ENCODE measurements at places on chromosomes 7 and 10.

DNA sequence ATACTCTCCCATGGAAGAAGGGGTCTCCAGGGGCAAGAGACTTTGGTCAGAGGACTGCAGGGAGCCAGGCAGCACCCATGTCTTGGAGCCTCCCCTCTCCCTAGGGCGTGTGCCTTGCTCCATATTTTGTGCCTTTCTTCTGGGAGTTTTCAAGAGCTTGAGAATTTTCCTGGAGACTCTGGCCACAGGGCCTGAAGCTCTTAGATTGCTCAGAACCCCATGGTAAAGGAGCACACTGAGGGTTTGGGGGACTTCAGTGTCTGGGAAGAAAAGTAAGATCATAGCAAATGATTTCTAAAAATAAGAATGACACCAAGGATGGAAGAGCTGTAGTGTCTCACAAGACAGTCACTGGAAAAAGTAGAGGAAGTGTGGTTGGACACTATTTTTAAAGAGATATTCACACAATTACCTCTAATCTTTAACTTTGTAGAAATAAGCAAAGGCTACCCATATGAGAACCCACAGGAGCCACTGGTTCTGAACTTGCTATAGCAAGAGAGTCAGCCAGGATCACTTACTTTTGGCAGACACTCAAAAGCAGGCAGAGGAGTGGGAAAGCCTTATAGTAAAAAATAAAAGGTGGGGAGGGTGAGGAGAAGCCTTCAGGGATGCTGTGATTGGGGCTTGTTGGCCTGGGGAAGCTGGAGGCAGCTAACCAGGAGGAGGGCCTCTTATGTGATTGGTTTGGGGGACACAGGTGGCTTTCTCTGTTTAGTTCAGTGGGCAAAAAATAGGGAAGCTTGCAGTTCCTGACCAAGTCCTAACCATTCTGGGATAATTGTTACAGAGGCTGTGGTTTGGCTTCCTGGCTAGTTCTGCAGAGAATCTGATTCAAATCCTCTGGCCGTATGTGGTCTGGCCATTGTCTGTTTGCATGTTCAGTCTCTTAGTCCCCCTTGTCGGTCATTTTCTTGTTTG is 5.1 kb upstream of the CSGALNACT2 start:
- DNase-seq = no peak

- DNase-seq = no peak
Measured at GRCh38 chr10:103660364-103661197, 167.1 kb downstream of the NEURL1 start.

DNA sequence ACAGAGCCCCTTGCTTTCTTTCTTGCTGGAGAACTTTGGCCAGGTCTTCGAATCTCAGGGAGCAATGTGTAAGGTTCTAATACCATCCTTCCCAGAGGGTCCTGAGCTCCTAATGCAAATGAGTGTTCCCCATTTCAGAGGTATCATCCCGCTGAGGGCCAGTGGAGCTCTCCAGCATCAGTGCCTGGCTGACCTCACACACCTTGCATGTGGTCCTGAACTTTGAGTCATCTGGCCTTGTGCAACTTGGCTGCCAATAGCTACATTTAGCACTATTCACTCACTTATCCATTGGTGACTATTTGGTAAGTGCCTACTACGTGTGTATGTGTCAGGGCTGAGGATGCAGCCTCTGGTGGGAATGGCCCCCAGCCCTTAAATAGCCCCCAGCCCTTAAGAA is 48.4 kb upstream of the HABP2 start:
- no peak for DNase-seq

DNA sequence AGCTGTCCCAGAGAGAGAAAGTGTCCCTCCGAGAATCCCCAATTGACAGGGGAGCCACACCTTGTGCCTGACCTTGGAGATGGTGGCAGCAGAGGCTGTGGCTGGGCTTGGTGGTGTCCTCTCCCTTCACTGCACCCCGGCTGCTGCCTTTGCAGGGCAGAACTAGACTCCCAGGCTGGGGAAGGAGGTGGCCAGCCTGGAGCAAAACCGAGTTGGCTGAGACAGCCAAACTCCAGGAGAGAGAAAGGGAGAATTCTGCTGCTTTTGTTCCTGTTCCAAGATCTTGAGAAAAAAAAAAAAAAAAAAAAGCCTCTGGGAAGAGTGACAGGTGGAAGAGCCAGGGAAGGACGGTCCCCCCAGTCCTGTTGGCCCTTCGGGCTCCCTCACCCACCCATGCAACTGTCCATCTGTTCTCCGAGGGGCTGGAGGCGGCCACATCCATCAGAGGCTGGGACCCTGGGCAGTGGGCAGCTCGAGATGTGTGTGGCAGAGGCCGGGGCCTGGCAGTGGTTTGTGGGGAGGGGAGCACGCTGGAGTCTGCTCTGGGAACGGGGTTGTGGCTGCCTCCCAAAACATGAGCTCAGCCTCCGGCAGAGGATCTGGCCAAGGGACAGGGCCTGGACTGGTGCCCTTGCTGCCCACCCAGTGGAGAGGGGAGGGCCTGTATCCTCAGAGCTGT is 35.5 kb downstream of the CLIP2 start:
- DNase-seq = no peak

- no peak for DNase-seq
Measured at GRCh38 chr7:87513735-87514335, 38.4 kb upstream of the ABCB4 start.

GRCh38 chr10:27832826-27833225 is 87.2 kb upstream of the MKX start:
- no peak for DNase-seq

- no peak for DNase-seq
Measured at GRCh38 chr7:26105236-26105635, 46.8 kb upstream of the NFE2L3 start.

DNA sequence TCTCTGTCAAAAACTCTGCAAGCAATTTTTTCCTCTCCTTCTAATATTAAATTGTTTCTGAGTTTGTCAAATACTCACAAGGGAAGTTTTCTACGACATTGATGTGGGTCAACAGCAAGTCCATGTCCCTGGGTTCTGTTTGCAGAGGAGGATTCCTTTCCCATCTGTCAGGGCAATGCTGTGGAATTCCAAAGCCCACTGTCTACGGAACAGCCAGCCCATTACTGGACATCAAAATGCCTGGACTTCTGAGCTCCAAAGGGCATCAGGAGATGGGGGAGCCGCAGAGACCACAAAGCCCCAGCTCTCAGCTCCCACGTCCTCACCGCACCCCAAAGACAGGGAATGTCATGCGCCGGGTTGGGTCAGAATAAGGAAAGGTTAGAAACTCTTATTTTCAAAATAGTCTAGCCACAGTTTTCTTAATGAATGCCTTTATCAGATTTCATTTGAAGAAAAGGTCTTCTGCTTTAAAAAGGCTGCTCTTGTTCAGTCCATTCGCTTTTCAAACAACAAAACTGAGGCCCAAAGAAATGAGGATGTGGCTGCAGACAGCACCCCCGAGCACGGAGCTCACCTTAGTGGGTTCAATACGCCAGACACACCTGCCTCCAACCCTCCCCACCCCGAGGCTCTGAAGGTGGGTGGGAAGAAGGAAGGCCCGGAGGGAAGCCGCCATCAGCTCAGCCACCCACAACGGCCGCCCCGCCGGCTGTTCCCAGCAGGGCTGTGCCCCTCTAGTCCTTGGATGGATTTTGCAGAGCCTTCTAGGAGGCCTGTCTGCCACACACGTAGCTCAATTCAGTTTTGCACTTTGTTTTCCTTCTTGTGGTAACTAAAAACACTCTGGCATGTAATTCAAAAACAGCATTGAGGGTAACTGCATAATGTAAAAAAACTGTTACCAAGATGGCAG is 44.7 kb downstream of the PTPRN2 start:
- no peak for DNase-seq

- DNase-seq = no peak
Measured at GRCh38 chr10:94803307-94803706, 40.8 kb downstream of the CYP2C19 start.

GRCh38 chr10:52561322-52561721 is 211.3 kb downstream of the MBL2 start:
- DNase-seq = no peak

DNA sequence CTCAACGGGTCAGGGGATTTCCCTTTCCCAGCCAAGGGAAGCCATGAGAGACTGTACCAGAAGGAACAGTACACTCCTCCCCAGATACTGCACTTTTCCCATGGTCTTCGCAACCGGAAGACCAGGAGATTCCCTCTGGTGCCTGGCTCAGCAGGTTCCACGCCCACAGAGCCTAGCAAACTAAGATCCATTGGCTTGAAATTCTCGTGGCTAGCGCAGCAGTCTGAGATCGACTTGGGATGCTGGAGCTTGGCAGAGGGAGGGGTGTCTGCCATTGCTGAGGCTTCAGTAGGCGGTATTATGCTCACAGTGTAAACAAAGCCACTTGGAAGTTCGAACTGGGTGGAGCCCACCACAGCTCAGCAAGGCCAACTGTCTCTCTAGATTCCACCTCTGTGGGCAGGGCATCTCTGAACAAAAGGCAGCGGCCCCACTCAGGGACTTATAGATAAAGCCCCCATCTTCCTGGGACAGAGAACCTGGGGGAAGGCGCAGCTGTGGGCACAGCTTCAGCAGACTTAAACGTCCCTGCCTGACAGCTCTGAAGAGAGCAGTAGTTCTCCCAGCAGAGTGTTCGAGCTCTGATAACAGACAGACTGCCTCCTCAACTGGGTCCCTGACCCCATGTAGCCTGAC is 29.6 kb downstream of the SLC16A12 start:
- no peak for DNase-seq
